ENCODE measurements at places on chromosomes 12 and 14.

GRCh38 chr14:52563120-52563519, 10.5 kb downstream of the GPR137C start:
- DNase-seq = no peak

DNA sequence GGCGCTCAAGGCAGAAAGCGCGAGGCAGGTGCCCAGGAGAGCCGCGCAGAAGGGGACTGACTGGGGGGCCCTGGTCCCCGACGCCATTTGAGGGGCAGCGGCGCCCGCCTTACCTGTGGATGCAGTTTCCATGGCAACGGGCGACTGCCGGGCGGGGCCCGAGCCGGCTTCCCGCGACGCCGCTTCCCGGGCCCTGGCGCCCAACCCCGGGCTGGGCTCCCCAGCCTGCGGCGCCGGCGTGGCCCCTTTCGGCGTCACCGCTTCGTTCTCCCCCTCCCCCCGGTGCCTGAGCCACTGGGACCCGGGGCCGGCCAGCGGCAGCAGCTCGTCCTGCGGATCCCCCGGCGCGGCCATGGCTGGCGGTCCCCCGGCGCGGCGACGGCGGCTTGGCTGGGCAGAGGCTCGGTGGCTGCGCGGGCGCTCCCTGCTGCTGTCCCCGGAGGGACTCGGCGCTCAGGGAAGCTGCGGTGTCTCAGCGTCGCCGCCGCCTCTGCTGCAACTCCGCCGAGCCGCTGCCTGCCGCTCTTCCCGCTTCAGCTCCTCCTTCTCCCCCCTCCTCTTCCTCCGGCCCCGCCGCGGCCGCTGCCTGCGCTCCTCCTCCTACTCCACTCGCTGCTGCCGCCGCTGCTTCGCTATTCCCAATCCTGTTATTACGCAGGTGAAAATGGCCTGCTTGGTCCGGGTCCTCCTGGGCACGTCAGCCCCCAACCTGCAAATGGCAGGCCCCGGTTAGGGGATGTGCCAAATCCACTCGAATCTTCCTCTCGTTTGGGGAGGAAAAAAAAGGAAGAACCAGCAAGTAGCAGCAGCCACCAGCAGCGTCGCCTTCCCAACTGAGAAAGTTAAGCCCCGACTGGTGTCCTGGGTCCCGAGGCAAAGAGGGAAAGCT, at the start of gene RTN1:
Gene RTN1, minus strand, starts transcription at position 500 of the 889 bp plus-strand sequence. Its CDS starts 146 bp downstream, at position 354.
- no peak for DNase-seq

- no peak for DNase-seq
These were observed 206.6 kb upstream of the RTL1 start for GRCh38 chr14:101109981-101110728.

DNA sequence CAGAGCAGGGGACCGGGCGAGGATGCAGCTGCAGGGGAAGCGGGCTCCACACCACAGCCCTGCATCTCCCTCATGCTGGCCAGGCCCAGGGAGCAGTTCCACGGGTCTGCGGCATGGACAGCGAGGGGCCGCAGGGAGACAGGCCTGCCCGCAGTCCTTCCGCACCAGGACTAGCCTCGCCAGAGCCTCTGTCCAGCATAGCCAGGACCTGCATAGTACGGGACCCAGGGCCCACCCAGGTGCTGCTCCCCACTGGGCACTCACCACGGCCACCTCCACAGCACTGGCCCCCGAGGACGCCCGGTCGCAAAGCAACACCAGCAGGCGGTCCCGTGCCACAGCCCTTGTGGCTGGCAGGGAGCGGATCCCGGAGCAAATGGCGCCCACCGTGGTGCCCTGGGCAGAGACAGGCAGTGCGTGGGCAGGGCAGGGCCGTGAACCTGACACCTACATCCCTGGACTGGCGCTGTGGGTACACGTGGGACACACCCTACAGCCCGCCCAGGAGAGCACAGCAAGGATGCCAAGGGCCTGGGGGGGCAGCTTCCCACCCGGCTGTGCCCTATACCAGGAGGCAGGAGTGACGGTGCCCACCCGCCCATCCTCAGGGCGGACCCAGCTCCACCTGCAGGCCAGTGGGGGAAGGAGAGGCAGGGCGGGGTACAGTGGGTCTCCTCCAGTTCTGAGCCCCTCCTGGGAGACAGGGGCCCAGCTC, 23.8 kb downstream of the JAG2 start:
- no peak for DNase-seq

DNA sequence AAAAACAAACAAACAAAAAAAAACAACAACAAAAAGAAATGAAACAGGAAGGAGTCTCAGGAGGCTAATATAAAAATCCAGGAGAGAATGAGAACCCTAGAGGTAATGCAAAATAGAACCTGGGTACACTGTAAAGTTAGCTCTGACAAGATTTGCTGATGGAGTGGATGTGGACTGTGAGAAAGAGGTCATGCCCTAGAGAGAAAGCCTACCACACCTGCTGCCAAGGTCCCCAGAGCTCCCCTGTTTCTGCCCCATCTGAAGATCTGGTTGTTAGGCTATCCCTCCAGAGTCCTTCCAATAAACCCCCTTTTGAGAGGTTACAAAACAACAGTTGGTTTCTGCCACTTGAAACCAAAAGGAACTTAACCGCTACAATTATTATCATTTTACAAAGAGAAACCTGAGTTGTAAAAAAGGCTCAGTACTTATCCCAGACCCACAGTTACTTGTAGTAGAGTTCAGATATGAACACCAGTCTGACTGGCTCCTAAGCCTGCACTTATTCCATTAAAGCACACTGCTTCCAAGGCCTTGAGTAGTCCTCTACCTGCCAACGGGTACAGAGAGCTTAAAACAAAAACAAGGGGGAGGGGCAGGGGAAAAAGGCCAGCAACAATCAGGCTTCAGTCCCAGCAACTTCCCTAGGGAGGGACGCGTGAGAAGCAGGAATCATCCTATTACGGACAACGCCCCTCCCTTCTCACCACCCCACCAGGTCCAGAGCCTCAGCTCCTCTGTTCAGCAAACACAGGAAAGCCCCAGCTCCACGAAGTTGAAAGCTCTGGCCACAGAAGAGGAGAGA, 27.7 kb downstream of the PPP1R13B start:
- no peak for DNase-seq

DNA sequence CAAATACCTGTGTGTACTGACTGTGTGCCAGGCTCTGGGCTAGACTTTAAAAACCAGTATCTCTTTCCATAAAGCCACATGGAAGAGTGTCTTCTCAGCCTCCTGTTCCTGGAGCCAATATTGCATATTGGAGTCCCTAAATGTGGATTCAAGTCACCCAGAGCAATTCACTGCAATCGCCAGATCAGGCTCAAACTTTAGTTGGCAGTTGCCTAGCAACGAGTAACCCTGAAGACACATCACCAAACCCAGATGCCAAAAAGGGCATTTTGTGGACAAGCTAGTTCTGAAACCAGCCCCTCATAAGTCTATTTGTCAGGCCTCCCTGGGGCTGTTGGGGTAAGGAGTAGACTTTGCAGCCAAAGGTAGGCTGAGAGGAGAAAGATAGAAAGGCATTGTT, 13.7 kb downstream of the DPF3 start:
- no peak for DNase-seq

GRCh38 chr12:85448548-85449139, 168.6 kb downstream of the ALX1 start:
- DNase-seq = no peak

GRCh38 chr12:48580831-48581230, 11.0 kb upstream of the LALBA start:
- DNase-seq = no peak

DNA sequence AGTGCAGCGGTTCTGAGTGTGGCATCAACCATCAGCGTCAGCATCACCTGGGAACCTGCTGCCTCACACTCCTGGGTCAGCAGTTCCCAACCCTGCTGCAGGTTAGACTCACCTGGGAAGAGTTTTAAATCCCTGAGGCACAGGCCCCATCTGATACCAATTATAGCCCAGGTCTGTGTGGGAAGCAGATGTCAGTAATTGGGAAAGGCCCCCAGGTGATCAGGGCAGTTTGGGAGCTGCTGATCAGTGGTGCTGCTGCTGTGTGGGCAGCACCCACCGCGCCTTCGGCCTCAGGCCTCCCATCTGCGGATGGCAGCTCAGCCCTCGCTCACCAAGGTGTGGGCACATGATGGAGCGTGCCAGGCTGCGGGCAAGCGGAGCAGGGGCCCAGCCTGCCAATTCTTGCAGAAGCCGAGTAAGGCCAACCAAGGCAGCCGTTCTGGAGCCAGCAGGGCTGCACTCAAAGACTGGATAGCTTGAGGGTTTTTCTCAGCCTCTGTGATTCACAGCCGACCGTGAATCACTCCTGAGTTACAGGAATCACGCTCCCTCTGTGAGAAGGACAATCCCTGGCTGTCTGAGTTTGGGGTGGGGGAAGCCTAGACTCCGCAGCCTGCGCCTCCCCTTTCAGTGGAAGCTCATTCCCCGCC, 155.6 kb upstream of the SFSWAP start:
- no peak for DNase-seq

GRCh38 chr14:66404051-66404545, 82.1 kb upstream of the CCDC196 start:
- DNase-seq = no peak

- DNase-seq = no peak
These were observed 117.0 kb downstream of the EGLN3 start for GRCh38 chr14:33833706-33834465.

- no peak for DNase-seq
These were observed 6.1 kb downstream of the METTL3 start for GRCh38 chr14:21505012-21505553.

DNA sequence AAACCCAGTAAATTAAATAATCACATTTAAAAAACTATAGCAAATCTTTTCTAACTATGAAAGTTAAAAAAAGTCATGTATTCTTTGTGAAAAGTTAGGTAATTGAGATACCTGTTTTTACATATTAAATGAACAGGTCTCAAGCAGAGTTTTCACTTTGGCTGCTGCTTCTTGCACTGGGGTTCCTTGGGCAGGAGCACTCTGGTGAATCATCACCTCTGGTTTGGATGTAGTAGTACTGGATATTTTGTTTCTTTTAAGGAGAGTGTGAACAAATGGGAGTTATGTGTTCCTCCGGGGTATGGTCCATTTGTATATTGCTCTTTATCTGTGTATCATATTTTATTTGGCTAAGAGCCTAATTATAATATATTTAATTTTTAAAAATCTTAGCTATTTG, 82.7 kb downstream of the FUT8 start:
- no peak for DNase-seq

DNA sequence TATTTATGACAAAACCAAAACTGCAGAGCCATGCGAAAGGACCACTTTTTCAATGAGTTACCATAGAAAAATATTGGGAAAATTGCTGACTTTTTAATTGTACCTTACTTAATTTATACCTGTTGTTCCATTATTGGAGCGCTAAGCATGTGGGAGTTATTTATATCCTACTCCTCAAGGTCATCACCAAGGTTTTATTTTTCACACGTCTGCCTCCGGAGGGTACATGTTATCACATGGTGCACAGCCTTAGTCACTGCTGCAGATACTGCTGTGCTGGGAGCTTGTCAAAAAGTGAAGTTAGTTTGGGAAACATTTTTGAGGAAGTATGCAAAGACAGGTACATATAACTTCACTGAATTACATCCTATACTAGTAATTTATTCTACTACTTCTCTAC, 1444.3 kb downstream of the AACS start:
- DNase-seq = no peak

GRCh38 chr12:67702136-67702535, 53.6 kb downstream of the DYRK2 start:
- no peak for DNase-seq

DNA sequence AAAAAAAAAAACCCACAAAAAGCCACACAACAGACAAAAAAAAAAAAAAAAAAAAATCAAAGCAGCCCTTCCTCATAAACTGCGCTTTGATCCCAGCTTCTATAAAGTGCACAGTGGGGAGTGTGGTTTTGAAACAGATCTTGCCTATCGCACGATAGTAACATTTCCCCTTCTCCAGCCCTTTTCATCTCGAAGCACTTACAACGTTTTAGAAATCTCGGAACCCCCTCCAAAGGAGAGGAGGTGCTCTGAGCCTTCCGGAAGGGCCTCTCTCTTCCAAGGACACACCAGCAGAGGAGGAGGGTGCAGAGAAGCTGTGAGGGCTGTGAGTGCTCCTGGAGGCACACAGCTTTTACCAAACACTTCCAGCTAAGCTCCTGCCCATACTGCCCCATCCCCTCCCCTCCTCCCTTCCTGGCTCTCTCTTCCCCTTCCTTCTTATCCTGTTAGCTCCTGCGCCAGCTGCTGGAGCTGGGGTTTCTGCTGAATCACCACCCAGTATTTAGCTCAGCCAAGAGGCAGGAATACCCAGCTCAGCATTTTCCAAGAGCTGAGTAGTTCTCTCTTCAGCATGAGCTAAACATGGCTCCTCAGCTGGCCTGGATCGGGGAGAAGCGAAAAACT, 28.4 kb downstream of the SLC7A8 start:
- no peak for DNase-seq

- no peak for DNase-seq
These were observed 179.2 kb downstream of the CCDC91 start for GRCh38 chr12:28369483-28369882.

GRCh38 chr14:102711946-102712345, 65.3 kb upstream of the TRAF3 start:
- DNase-seq = no peak

- DNase-seq = no peak
These were observed 1257.6 kb upstream of the FLRT2 start for GRCh38 chr14:84272290-84272721.

- no peak for DNase-seq
These were observed 10.6 kb downstream of the FNTB start for GRCh38 chr14:64997108-64997794.

DNA sequence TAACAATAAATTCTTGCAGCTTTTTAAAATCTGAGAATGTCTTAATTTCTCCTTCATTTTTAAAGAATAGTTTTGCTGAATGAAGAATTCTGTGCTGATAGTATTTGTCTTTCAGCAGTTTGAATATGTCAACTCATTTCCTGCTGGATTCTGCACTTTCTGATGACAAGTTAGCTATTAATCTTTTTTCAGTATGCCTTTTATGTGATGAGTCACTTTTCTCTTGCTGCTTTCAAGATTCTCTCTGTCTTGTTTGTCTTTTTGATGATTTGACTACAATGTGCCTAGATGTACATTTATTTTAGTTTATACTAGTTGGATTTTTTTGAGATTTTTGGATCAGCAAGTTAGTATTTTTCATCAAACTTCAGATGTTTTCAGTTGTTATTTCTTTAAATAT, 87.9 kb upstream of the AVPR1A start:
- DNase-seq = no peak

- peak; percentile 88 for DNase-seq
These were observed 687 bp upstream of the RPS29 start for GRCh38 chr14:49586673-49587460.

DNA sequence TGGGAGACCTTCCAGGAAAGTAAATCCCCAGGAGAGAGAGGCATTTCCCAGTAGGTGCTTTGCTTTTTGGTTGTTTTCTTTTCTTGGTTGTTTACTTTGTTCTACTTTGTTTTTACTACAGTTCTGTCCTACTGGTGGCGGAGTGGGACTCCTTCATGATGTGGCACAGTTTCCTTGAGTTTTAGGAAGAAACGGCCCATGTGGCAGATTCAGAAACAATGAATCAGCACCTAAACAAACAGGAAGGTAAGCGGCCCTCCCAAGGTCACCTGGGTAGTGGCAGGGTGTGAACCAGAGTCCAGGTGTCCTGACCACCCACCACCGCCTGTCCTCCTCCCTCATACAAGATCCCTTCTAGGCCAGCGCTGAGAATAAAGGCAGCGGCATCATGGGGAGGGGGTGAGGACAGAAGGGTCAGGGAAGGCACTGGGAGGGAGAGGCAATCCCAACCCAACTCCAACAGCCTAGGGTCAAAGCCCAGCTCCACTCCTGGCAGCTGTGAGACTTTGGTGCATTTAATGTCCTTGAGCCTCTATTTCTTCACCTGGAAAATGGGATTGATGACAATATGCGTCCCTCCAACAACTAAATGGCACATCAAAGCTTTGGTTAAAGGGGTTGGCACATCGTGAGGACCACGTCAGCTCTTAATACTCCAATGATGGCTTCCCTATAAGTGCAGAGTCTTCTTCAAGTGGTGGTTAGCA, 111.5 kb upstream of the BCL2L14 start:
- DNase-seq = no peak

All from stimulated activated naive CD4-positive, alpha-beta T cell (primary cell).